ENCODE measurements at places on chromosomes 7 and 10.

DNA sequence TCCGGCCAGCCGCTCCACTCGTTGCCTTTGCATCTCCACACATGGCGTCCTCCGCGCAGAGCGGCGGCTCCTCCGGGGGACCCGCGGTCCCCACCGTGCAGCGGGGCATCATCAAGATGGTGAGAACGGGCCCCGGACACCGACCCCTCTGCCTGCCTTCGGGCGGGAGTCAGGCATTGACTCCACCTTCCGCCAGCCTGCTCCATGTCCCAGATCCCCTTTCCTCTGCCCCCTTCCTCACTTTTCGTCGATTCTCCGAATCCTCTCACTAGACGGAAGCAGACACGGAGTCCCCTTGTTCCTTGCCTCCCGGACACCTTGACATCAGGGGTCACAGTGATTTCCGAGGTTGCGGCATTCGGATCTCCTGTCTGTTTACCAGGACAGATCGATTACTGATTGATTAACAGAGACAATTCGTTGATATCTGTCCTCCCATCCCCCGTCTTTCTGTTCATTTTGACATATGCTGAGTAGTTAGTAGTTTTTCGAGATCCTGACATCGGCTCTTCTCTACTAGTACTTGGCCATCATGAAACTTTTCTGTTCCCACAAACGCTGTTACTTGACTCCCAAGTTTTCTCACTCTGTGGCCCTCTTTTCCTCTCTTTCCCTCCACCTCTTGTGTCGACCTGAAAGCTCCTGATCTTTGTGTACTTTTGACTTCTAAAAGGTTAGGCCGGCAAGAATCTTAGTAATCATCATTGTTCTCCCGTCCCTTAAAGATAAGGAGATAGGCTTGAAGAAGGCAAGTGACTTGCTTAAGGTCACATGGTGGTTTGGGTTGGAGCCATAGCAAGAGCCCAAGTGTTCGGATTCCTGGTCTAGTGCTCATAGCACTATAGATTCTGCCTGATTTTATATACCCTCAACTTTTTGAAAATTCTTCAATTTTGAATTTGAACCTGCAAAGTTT, 597 bp downstream of the SND1 start:
- peak; percentile 22 for DNase-seq

DNA sequence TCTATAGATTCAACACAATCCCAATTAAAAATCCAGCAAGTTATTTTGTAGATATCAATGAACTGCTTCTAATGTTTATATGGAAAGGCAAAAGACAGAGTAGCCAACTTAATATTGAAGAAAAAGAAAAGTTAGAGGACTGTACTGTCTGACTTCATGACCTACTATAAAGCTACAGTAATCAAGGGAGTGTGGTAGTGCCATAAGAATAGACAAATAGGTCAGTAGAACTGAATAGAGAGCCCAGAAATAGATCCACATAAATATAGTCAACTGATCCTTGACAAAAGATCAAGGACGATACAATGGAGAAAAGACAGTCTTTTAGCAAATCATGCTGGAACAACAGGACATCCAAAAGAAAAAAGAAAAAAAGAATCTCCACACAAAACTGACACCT, 7.4 kb upstream of the EEPD1 start:
- DNase-seq = no peak

- DNase-seq = no peak
Measured at GRCh38 chr7:101547022-101547915, 81.8 kb downstream of the MYL10 start.

- DNase-seq = no peak
Measured at GRCh38 chr10:66981361-66982052, 55.7 kb downstream of the LRRTM3 start.

DNA sequence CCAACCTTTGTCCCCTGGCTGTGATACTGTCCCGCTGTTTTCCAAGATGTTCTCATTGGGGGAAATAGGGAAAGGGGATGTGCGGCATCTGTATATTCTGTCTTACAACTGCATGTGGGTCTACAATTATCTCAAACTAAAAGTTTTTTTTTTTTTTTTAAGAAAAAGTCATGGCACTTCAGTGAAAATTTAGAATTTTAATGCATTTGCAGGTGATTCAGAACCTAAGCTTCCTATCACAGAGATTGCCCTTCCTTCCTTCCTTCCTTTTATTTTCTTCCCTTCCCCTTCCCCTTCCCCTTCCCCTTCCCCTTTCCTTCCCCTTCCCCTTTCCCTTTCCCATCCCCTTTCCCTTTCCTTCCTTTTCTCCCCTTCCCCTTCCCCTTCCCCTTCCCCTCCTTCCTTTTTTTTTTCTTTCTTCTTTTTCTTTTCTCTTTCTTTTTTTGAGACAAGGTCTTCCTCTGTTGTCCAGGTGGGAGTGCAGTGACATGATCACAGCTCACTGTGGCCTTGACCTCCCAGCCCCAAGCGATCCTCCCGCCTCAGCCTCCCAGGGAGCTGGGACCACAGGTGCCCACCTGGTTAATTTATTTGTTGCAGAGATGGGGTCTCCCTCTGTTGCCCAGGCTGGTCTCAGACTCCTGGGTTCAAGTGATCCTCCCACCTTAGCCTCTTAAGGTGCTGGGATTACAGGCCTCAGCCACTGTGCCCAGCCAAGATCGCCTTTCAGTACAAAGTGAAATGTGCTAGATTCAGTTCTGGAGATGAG, 32.0 kb downstream of the JAKMIP3 start:
- no peak for DNase-seq

- DNase-seq = no peak
Measured at GRCh38 chr10:126212738-126213137, 175.5 kb downstream of the ADAM12 start.

GRCh38 chr7:155303897-155304296, 6.2 kb downstream of the INSIG1 start:
- no peak for DNase-seq

DNA sequence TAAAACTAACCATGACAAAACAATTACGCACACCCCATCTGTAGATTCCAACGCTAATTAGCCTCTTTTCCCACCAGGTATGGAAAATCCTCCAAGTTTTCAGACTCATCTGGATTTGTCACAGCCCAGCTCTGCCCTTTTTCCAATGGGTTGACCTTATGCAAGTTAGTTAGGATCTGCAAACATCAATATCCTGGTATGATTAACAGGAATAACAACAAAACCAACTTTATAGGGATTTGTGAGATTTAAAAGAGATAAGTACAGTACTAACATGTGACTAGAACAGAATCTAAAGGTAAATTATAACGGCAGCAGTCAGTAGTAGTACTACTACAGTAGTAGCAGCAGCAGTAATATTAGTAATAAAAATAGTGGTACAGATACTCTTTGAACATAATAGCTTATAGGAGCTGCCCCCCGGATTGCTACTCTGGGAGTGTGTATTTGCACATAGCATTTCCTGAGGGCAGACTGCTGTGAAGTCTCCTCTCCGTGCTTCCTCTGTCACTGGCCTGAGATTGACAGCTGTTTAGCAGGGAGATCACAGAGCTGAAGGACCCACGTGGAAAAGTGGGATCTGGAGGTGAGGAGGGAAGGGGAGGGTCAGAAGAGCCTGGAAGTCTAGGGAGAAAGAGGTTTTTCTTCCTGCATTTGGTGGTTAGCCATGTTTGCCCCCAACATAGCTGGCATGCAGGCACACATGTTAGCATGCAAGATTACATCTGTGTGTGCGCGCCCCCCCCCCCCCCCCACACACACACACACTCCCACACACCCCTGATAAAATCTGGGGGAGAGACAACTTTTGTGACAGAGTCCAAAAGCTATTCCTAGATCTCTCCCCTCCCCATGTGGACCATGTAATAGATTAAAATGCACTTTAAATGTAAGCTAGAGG, 73.3 kb upstream of the FAM171A1 start:
- DNase-seq = no peak

DNA sequence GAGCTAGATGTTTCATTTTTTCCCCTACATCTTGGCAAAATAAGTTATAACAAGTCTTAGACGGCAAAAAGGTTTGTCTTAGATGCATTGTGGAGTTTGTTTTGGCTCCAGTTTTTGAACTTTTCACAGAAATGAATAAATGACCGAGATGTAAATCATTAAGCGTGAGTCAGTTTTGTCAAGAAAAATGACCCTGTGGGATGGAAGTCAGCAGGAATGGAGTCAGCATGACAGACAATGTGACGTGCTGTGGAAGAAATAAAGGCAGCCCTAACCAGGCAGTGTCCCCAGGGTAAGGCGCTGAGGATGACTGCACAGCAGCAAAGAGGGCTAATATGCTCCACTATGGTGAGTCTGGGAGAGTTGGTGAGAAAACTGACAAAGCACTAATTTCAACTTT, 163.2 kb downstream of the NOC3L start:
- DNase-seq = no peak

- DNase-seq = peak; percentile 77
Measured at GRCh38 chr10:61978965-61979364, 77.5 kb downstream of the ARID5B start.

- no peak for DNase-seq
Measured at GRCh38 chr10:77602913-77603533, 34.6 kb downstream of the KCNMA1 start.
